ENCODE measurements at places on chromosomes 11 and 22.

DNA sequence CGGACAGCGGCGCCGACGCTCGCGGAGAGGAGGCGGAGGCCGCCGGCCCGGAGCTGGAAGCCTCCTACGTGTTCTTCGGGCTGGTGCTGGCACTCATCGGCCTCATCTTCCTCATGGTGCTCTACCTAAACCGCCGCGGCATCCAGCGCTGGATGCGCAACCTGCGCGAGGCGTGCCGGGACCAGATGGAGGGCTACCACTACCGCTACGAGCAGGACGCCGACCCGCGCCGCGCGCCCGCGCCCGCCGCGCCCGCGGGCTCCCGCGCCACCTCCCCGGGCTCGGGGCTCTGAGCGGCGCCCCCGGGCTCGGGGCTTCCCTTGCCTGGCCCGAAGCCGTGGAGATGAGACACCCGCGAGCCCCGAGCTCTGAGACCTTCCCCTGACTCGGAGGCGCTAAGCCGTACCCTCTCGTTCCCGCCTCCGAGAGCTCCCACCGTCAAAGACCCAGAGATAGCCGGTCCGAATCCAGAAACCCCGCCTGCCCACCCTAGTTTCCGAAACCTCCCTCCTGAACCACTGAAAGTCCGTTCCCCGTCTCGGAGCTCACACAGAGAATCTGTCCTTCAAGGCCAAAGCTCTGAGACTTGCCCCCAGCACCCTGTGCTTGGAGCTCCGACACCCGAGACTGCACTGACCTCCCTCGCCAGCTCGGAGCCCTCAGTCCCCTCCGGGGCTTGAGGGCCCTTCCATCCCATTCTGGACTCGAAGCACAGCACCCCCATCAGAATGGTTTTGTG is 1.5 kb downstream of the TPBGL start:
- no peak for DNase-seq

- DNase-seq, result no peak
Observed at GRCh38 chr22:28314959-28315358, 364.7 kb downstream of the TTC28 start.

DNA sequence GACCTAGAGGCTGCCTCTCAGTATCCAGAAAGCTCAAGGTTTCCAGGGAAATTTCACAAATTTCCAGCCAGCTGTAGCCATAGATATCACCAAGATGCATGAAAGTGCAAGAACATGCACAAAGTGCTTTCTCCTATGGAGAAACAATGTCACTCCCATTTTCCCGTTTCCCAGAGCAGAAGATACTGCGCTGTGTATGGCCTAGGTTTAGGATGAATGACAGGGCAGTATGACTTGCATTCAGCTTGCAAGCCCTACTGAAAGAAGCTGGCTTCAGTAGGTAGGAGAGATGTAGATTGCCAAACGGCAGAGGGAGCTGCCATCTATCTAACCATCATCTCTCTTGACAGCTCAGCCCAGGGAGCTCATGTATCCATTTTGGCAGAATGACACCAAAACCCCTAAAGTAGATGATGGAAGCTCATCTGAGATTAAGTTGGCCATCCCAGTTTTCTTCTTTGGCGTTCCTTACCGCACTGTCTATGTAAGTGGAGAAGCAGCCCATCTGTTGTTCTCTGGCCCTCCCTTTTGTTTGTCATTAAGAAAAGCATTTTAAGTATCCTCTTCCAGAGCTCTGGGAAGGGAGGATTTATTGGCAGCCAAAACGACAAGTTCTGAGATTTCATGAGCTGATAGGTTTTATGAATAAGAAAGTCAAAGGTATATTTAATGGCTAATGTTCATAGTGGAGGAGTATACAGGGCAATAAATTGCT is 4.6 kb downstream of the TECTA start:
- no peak for DNase-seq

DNA sequence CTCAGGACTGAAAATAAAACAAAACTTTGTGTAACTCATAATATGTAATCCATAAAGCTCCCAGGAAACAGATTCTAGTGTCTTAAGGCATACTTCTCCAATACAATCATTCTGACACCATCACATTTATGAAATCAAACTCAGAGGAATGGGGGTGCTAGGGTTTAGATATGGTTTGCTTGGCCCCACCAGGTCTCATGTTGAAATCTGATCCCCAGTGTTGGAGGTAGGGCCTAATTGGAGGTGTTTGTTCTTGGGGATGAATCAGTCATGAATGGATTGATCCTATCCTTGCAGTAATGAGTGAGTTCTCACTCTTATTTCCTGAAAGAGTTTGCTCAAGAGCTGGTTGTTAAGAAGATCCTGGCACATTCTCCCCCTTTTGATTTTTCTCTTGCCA is 380.9 kb downstream of the ETS1 start:
- no peak for DNase-seq
